ENCODE measurements at places on chromosomes 11 and 22.

DNA sequence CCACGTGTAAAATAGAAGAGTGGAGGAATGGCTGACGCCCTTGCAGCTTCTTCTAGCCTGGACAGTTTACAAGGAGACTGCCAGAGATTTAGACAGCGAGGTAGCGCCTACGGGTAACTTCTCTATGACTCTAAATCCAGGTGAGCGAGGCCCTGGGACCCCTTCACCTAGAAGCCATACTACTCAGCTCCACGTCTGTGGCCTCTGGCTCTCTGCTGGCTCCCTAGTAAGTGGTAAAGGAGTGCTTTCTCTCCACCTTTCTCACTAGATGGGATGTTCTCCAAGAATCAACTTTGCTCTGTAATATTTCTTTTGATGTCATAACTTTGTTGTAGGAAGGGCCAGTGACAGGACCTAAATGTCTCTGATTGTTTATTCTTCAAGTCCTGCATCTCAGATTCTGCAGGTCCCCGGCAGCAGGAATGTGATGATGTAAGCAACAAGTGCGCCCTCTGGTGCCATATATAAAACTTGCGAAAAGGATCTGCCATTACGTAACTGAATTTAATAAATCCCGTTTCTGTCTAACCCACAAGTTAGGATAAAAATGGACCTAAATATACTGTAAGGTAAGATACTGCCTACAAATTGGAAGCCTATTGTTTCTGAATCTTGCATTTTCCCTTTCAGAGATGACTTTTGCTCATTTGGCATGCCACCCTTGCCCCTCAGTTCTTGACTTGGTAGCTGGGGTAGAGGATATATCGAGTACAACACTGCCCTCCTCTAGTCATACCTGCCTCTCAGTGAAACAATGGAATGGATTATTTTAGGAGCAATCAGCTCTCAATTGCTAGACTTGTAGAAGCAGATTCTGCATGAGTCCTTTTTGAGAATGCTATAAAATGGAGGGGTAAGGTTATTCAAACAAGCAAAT lies 11.0 kb upstream of the PTPN5 start:
- DNase-seq, result peak; percentile 57

DNA sequence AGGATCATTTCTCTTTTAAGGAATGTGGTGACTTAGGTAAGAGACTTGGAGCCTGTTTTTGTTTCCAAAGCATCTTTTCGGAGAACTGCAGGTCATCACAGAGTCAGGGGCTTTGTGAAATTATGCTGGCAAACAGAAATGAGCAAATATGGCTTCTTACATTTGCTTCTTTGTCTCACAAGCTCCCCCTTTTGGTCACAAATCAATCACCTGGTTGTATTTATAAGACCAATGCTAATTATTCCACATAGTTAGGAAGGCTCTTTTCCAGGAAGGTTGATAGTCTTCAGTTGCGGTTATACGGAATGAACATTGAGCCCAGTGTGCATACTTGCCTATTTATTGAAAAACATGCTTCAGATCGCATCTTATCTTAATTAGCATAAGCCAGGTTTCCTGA lies 34.6 kb upstream of the CEP126 start:
- peak; percentile 34 for DNase-seq

GRCh38 chr11:11481371-11481770 lies 128.3 kb upstream of the CSNK2A3 start:
- DNase-seq, result no peak

GRCh38 chr22:37632174-37633088 lies 7.0 kb upstream of the SH3BP1 start:
- DNase-seq, result no peak

GRCh38 chr22:24432059-24432853 lies 4.9 kb downstream of the ADORA2A start:
- DNase-seq, result no peak

GRCh38 chr11:122737951-122738693 lies 82.6 kb downstream of the UBASH3B start:
- DNase-seq, result no peak

GRCh38 chr11:73980001-73980961 lies 2.4 kb downstream of the UCP2 start:
- no peak for DNase-seq
